ENCODE measurements at places on chromosomes 12 and 14.
A peak's percentile ranks its signal among the peaks of the same experiment; 100 is the strongest.

DNA sequence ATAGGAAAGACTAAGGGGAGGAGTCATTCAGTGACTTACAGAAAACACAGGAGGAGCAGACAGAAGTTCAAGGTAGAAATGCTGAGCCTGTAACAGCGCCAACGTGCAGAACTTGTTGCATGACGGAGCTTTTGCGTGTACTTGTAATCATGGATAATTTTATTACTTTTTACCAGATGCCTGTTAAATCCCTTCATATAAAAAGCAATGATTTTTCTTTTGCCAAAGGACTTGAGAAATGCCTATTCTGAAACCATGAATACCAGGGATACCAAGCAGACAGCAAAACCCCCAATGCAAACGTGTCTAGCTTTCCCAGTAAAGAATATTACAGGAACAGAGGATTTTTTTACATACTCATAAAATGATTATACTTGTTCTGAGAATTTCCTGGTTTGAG, 163.6 kb upstream of the GSC start:
- DNase-seq = no peak

- no peak for DNase-seq
Measured at GRCh38 chr12:97638739-97639138, 176.1 kb downstream of the RMST start.

GRCh38 chr12:92621833-92622232, 81.0 kb upstream of the PLEKHG7 start:
- DNase-seq = no peak

GRCh38 chr14:89399594-89400068, 17.4 kb downstream of the FOXN3 start:
- peak; percentile 64 for DNase-seq

GRCh38 chr12:113260636-113261300, 39.5 kb downstream of the TPCN1 start:
- no peak for DNase-seq

DNA sequence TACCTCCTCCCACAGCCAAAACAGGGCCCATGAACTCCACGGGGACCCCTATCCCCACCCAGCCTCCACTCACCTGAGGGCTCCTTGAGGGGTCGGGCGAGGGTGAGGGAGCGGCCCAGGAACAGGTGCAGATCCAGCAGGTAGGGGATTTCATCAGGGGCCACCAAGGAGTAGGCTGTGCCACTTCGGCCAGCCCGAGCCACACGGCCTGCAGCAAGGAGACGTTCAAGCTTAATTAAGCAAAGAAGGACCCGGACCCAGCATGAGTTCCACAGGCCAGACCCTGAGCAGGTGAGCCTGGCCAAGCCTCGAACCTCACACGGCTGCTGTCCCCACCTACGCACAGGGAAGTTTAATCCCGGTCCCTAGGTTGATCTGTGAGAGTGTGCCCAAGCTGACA, 15.6 kb downstream of the DDX54 start:
- DNase-seq = no peak

- DNase-seq = no peak
Measured at GRCh38 chr12:6069437-6070093, 54.9 kb downstream of the VWF start.

DNA sequence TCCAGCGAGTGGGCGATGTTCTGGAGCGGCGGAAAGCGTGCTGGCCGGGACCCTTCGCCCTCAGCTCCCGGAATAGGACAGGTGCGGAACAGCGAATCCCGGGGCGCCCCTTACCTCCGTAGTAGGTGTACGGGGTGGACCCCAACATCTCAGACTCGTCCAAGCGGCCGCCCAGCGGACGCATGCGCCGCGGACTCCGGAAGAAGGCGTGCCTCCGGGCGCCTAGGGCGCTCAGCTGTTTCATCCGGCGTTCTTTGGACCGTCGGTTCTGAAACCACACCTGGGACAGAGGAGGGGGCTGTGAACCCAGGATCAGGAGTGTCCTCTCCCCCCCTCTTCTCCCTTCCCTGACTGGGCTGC, 4.5 kb downstream of the LHX5 start:
- DNase-seq = no peak
